ENCODE measurements at places on chromosomes 3 and 15.

- no peak for DNase-seq
These were observed 20.9 kb downstream of the KBTBD8 start for GRCh38 chr3:67018789-67019526.

- no peak for DNase-seq
These were observed 43.0 kb upstream of the HEG1 start for GRCh38 chr3:125098611-125099291.

GRCh38 chr15:31473385-31474058, 146.9 kb downstream of the KLF13 start:
- DNase-seq = no peak

GRCh38 chr15:98787936-98788757, 139.8 kb downstream of the IGF1R start:
- DNase-seq = no peak

GRCh38 chr3:39587113-39587512, 119.6 kb downstream of the MOBP start:
- no peak for DNase-seq

DNA sequence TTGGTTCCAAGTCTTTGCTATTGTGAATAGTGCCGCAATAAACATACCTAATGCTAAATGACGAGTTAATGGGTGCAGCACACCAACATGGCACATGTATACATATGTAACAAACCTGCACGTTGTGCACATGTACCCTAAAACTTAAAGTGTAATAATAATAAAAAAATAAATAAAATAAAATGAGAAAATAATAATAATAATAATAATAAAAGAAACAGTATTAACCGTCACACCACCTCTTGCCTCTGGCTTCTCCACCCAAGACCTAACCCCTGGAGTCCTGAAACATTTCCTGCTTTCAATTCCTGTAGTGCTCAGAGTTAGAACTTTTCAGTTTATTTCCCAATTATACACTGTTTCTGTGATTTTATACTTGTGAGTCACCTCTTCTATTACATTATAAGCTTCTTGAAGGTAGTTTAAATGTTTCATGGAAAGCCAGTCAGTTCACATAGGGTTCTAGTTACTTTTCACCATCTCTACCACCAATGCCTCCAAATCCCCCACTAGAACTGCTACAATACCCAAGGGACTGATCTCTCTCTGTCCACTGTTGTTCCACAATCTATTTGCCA, 18.4 kb upstream of the GHSR start:
- DNase-seq = no peak

DNA sequence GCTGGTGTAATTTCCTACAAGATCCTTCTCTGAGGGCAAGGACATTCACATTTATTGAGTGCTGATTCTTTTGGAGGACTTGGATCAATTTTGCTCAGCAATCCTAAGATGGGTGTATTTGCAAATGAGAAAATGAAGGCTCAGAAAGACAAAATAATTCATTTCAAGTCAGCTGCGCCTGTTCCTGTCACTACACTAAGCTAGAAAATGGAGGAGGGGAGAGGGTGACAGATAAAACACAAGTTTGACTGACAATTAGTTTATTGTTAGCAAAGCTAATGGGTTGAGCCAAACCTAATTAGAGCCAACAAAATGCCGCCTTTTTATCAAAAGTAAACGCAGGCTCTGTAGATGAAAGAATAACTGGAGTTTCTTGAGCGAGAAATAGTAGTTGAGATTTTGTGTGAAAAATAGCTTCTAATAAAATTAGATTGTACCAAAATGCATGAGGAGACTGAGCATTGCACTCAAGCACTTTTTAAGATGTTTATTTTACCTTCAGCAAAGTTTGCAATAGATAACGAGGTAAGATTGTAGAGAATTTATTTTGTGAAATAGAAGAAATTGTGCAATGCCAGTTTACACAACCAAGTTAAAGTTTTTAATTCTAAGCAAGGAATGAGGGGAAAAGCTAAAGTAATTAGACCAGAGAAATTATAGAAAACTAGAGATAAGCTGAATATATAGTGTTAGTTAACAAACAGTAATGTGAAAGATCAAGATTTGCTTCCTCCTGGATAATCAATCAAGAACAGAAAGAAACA, 39.6 kb upstream of the SECISBP2L start:
- no peak for DNase-seq

All from eye (tissue), 1 donor.